ENCODE measurements at places on chromosomes 12 and 14.

GRCh38 chr14:21072781-21073339, 2.8 kb downstream of the ARHGEF40 start:
- DNase-seq = no peak

DNA sequence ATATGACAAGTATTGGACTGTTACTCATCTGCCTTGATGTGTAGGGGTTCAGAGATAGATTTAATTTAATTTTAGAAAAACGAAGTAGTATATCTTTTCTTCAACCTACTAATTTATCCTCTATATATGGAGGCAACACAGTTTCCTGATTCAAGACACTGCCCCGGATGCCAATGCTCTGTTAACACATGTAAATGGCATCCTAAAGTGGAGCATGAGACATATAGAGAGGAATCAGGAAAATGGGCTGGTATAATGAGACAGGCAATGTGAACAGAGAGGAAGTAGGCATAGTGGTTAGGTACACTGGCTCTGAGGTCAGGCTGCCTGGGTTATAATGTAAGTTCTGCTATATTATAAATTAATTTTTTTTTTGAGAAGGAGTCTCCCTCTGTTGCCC, 85.6 kb downstream of the OTOGL start:
- DNase-seq = no peak

DNA sequence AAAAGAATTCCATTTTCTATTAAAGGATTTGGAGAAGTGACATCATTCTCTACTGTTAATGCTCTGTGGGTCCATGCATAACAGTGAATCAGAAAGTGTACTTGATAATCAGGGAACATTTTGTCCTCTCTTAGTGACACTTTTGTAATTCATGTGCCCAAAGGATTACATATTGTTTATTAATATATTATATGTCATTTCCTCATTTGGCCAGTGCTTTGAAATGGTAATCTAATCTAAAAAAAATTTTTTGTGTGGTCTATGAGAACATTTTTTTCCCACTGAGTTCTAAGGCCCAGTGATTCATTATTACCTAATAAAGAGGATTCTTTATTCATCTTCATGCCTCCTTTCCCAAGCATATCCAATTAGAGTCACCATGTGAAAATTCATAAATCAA, 79.7 kb upstream of the MYF6 start:
- no peak for DNase-seq

DNA sequence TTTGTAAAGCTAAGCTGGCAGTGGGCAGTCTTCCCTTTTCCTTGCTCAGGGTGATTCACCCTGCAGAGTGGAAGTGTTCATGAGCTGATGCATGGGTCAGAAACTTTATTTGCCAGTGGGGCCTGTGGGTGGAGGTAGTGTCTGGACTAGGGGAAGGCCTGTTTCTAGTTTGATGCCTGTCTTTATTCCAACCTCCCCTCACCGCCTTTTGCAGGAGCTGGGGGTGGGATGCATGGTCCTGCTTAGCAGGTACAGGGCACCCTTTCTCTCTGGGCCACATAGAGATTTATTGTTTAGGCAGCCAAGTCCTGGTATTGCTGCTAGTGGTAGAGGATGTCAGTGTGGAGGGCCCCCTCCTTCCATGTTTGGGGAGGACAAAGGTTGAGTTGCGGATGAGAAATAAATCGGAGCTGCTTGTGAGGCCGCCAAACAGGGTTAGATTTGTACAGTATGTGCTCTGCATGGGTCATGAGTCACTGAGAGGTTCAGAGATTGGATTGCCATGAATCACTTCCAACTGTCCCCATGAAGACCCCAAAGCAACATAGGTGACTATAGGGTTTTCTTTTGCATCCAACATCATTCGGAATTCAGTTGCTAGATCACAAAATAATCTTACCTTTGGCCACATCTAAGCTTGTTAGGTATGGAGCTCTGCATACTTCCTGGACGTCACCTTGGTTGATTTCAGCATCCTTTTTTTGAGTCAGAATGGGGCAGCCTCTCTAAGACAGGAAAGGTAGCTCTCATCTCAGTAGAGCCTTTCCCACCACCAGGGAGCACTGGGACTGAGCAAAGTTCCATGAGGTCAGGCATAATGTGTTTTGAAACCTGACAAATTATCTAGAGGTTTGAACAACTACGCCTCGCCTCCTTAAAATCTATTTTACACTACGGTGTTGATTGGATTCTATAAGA, 8.8 kb downstream of the SMOC1 start:
- no peak for DNase-seq

- DNase-seq = no peak
These were observed 1.8 kb downstream of the SART3 start for GRCh38 chr12:108559007-108559655.

- no peak for DNase-seq
These were observed 314.3 kb upstream of the RTL1 start for GRCh38 chr14:101217616-101218371.

DNA sequence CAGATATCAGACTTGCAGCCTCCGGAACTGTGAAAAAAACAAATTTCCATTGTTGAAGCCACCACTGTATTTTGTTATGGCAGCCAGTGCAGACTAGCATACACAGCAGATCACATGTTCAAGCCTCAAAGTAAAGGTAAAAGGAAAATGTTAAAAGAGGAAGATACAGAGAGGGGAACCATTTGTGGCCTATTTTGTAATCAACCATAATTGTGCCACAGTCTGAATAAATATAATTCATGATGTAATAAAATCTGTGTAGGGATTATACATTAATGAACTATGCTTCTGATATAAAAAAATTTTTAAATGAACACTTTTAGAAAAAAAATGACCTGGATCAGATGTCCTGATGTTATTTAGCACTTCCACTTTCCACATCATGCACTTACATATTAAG, 79.6 kb downstream of the SLC16A7 start:
- no peak for DNase-seq

GRCh38 chr12:27635349-27635972, 60.8 kb upstream of the REP15 start:
- DNase-seq = no peak

- DNase-seq = no peak
These were observed 46.9 kb upstream of the SLC16A7 start for GRCh38 chr12:59548930-59549329.
